ENCODE measurements at places on chromosomes 16 and 17. TPM values are rescaled to one million over a fixed set of nuclear protein-coding genes. Genes with fewer than 3 reads are reported as not detected.

Gene PPM1E
- total RNA-seq: 18.8 TPM

Gene ZFPM1
- total RNA-seq: 0.96 TPM

Gene ALOX15B
- total RNA-seq: 0.06 TPM

Gene SP6
- total RNA-seq: 0.65 TPM

Gene MYH1
- total RNA-seq: not detected

Gene KRTAP17-1
- total RNA-seq: not detected

Gene DNAI2
- not detected for total RNA-seq

Gene TBC1D26
- total RNA-seq: 4.4 TPM

Gene SSTR5
- not detected for total RNA-seq

Gene GPR139
- not detected for total RNA-seq

Gene GALNS
- total RNA-seq: 11.6 TPM

Gene PLEKHG4
- total RNA-seq: 4.0 TPM

Gene OMG
- not detected for total RNA-seq

Gene KLHL36
- total RNA-seq: 15.9 TPM

Gene ENPP7
- not detected for total RNA-seq

Gene ITGAE
- 33.7 TPM for total RNA-seq

Gene FLII
- total RNA-seq: 193 TPM

Gene ATXN2L
- 21.4 TPM for total RNA-seq

Gene SBK1
- 16.4 TPM for total RNA-seq

Gene MFAP4
- total RNA-seq: not detected

Gene SULT1A1
- total RNA-seq: 4.2 TPM

Gene DNAH2
- 0.28 TPM for total RNA-seq

Gene SALL1
- 70.7 TPM for total RNA-seq

Gene KRT12
- not detected for total RNA-seq

Gene DPEP2
- not detected for total RNA-seq

Gene CD68
- 0.95 TPM for total RNA-seq

Gene RHBDL1
- 0.28 TPM for total RNA-seq

Gene OR4D1
- total RNA-seq: 0.13 TPM

Gene TUBD1
- total RNA-seq: 15.5 TPM

Gene BIRC5
- 169 TPM for total RNA-seq

Gene PLA2G10
- total RNA-seq: not detected

Gene CACNG3
- total RNA-seq: not detected

Gene TXNDC17
- 214 TPM for total RNA-seq

Gene CCDC57
- 15.0 TPM for total RNA-seq

Gene TEKT5
- 0.07 TPM for total RNA-seq

Gene UNC119
- 61.4 TPM for total RNA-seq

Gene WSCD1
- 41.3 TPM for total RNA-seq

Gene HBA1
- not detected for total RNA-seq

Gene PRAC1
- total RNA-seq: not detected

Gene ACD
- 11.5 TPM for total RNA-seq

Gene KRTAP2-4
- not detected for total RNA-seq

Gene EVI2B
- total RNA-seq: not detected

Gene KRTAP4-4
- not detected for total RNA-seq

Gene SKAP1
- total RNA-seq: not detected

Gene CTU2
- 11.0 TPM for total RNA-seq

Gene PMFBP1
- 0.96 TPM for total RNA-seq

Gene KDM6B
- total RNA-seq: 6.8 TPM

Gene PPP1R1B
- total RNA-seq: not detected

Data from neural progenitor cell (in vitro differentiated cells).